Hippocampal formation (tissue), 2 donors: ENCODE measurements at places on chromosomes 3 and 15.

DNA sequence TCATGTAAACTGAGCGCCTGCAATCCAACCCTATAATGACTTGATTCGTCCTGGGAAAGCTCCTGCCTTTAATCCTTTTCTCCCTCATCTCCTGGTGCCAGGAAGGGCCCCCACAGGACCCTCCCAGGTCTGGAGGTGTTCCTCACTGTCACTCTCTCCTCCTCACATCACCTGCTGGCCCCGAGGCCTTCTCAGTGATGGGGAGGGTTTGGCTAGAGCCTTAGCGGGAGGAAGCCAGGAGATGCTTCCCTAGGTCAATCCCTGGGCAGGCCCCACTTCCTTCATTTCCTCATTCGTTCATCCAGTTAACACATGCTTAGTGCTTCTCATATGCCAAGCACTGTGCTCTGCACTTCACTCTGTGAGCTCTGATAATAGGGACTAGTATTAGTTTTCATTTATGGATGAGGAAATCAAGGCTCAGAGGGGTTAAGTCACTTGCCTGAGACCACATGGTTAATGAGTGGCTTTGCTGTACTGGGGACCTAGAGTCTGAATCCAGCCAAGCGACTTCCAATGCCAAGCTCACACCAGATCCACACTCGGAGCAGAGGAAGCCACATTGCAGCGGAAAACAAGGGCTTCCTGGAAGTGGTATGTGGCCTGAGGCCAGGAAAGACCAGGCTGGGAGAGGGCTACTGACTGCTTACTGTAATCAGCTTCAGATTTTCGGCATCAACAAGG is 50.3 kb upstream of the CHRNB4 start:
- DNase-seq, result no peak

DNA sequence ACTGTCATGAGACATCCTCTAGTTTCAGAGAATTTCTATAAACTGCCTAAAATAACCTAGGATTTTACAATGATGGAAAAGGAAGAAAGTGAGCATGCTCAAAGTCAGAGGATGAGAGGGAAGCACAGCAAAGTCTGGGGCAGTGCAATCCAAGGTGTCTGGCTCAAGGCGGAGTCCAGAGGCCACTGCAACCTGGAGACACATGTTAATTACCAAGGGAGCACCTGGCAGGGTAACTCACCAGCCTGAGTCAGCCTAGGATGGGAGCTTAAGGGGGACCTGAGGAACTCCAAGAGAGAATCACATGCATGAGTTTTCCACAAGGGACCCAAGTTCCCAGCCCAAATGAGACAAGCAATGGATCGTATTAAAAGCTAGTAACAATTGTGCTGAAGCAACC is 49.8 kb downstream of the PLD1 start:
- DNase-seq, result no peak

DNA sequence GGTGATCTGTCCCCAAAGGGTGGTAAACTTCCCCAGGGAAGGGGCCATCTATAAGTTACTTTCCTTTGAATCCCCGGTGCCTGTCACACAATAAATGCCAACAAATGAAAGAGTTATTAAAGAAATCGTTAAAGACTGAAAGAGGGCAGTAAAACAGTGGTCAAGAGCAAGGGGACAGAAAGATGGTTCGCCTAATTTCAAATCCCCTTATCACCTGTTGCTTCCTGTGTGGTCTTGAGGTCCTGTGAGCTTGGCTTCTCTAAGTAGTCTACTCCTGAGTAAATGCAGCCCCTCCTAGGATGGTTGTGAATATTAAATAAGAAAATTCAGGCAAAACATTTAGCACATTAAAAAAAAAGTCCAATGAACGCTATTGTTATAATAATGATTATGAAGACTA is 225.7 kb upstream of the ADAMTS9 start:
- no peak for DNase-seq

DNA sequence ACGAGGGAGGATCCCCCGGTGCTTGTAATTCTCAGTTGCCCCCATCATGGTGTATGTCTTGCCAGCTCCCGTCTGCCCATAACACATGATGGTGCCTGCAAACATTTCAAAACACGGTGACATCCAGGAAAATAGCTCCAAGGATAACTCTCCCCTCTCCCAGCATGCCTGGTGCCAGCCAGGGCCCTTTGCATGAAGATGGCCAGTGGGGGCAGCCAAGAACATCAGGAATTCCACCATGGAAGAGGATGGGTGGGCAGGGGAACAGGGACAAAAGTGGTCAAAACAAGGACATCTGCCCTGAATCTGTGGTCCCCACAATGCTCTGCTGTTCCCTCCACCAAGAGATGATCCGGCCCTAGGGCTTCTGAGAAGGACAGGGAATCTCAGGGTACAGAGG is 9.0 kb downstream of the KIF9 start:
- no peak for DNase-seq

DNA sequence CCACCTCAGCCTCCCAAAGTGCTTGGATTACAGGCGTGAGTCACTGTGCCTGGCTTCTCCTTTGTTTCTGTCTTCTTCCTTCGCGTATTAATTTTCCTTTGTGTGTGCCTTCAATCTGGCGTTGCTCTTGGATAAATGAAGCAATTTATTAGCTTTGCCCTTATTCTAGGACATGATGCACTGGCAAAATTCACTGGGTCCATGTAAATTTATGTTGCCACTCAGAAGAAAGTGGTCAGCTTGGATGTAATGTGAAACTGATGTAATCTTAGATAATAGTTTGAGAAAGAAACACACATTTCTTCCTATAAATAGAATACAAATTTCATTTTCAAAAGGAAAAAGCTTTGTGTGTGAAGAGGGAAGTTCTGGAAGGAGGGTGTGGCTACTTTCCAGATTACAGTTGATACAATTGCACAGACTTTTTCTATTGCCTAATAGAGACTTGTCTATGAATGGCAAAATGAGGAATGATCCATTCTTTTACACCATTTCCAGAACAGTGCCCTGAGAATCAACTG is 23.3 kb upstream of the ATP1B3 start:
- DNase-seq, result no peak

GRCh38 chr3:18609187-18609586 is 184.0 kb upstream of the SATB1 start:
- DNase-seq, result no peak

DNA sequence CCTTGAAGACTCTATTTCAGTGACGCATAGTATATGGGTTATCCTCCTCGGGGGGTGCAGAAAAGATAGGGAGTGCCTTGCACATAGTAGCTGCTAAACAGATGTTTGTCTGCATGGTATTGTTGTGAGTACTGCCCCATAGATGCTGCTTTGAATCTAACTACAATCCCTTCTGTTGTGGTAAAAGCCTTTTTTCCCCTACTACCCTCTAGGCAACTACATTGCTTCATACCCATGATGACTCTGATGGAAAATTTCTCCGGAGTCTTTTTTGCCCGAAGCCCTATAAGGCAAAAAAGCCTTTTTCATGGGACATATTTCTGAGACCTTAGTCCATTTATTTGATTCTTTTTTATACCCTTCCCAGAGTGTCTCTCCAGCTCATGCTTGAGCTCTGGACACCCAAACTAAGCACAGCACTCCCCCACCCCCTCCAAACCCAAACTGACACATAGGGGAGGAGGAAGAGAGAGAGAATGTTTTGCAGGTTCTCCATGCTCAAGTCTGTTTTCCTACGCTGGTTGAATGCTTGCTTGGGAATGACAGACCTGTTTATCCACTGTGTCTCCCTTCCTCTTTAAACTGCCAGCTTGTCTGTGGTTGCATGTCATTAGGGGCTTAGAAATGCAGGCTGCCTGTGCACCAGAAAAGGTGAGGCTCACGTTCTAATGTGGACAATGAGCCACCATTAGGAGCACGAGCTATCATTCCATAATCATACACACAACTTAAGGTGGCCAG is 52.9 kb downstream of the LRTM1 start:
- DNase-seq, result no peak

DNA sequence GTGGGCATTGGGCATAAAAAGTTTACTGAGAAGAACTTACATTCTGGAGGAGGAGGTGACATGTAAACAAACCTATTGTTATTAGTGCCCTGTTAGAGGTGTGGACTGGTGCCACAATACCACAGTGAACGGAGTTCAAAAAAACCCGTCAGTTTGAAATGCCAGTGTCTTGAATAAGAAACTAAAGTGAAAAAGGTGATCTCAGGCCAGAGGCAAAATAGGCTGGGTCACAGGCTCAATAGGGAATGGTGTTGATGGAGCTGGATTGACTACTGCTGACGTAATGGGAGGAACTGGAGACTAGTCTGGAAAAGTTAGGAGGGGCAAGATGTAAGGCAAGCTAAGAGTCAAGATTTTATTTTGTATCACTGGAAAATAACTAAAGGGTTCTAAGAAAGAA is 1.6 kb upstream of the DCBLD2 start:
- DNase-seq, result no peak

GRCh38 chr3:4828279-4829030 is 150.8 kb upstream of the BHLHE40 start:
- no peak for DNase-seq

DNA sequence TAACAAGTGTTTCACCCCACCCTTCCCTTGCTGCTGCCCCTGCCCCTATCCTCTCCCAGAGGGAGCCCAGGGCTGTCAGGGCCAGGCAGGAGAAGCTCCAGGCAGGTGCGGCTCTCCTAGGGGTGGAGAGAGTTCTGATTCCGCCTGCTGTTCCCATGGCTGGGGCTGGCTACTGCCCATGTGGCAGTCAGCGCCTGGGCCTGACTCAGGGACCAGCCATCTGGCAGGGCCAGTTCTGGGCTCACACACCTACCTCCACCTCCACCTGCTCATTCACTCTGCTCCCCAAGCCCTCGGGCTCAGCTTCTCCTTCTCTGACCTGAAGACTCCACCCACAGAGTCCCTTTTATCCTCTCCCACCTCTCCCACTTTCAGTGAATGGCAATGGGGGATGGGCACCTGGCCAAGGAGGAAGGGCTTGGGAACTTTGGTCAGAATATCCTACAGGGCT is 23.4 kb downstream of the AMOTL2 start:
- DNase-seq, result no peak

DNA sequence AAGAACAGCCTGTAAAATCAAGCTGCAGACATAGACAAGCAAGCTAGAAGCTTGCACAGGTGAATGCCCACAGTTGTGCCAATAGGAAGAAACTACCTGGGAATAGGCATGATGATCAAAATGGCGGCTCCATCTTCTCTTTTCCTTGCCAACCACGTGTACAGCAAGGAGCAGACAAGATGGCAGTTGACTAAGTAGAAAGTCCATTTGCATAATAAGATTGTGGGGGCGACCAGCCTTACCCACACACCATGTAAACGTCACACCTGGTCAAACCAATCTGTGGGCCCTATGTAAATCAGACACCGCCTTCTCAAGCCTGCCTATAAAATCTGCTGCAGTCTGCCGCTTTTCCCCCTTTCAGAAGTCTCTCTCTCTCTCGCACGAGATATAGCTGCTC is 25.1 kb upstream of the ANKRD34C start:
- DNase-seq, result no peak

- DNase-seq, result no peak
Observed at GRCh38 chr3:79976466-79976865, 208.7 kb upstream of the ROBO1 start.

GRCh38 chr15:50676799-50677483 is 9.7 kb downstream of the TRPM7 start:
- DNase-seq, result no peak

DNA sequence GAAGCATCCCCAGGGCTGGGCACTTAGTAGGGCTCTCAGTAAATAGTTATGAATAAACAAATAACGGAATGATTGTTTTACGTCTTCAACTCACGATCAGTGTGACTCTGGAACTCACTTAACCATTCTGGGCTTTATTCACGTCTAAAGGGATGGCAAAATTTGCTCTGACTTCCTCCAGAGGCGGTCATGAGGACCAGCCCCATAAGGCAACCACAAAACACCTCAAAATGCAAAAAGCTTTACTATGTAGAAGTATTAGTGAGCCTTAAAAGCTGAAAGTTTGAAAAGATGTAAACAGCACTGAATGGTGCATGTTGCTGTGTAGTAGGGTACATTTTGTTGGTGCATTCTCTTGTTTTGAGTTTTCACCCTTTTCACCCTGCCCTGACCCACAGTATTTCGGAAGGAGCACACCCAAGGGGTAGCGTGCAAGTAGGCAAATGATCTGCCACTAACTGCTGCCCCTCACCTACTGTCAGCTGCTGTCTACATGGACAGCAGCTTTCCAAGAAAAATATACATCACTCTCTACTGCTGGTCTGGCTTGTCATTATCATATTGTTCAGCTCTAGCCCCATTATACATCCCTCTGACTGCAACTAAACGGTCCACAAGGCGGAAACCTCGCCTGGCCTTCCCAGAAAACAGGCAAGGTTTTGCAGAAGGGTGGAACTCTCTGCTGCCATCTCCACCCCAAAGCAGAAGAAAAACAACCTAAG is 308.5 kb upstream of the PROK2 start:
- no peak for DNase-seq

- no peak for DNase-seq
Observed at GRCh38 chr3:63565220-63565619, 87.3 kb upstream of the SNTN start.

- DNase-seq, result no peak
Observed at GRCh38 chr3:178540184-178540583, 3.9 kb downstream of the KCNMB2 start.

DNA sequence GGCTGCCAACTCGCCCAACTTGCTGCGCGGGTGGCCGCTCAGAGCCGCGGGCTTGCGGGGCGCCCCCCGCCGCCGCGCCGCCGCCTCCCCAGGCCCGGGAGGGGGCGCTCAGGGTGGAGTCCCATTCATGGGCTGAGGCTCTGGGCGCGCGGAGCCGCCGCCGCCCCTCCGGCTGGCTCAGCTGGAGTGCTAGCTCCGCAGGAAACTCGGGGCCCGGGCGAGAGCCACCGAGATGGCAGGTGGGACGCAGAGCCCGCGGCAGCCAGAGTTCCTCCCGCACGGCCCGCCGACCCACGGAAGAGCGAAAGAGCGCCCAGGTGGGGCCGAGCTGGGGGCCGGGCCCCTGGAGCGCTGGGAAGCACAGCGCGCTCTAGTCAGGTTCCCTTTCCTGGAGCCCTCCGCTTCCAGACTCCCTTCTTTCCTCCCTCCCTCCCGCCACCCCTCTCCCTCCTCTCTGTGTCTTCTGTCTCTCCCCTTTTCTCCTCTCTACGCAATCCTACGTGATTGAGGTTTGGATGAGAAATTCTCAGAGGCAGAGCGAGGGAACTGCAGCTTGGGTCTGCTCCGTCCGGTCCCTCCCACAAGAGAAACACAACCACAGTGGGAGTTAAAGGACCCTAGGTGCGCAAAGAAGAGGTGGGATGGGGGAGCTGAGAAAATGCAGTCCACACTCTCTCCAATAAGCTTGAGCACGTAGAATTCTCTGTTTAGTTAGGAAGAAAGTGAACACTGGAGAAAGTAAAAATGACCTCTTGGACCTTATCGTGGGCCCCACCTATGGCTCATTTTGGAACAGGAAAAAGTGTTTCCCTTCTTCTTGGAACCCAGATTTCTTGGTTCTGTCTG is 317.3 kb downstream of the FGF12 start:
- no peak for DNase-seq

DNA sequence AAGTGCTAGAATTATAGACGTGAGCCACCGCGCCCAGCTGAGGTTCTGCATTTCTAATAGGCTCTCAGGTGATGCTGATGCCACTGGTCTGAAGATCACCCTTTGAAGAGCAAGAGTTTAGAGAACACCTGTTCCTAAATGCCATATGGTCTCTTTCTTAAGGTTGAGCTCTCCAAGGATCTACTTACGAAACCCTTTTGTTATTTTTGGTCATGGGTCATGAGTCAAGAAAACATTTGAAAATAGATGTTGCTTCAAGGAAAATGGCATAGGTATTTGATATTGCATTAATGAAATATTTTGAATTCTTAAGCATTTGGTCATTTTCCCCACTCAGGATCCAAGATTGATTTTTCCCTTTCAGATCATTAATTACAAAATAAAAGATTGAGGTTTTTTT is 74.7 kb upstream of the SOX2 start:
- no peak for DNase-seq

GRCh38 chr3:57331078-57331610 is 38.7 kb upstream of the ASB14 start:
- no peak for DNase-seq
